ENCODE measurements at places on chromosomes 2 and 18. TPM values are rescaled to one million over a fixed set of nuclear protein-coding genes. Genes with fewer than 3 reads are reported as not detected.

MC5R gene
- not detected for total RNA-seq

KYNU gene
- 1.6 TPM for total RNA-seq

PFN4 gene
- total RNA-seq: 0.43 TPM

GPR39 gene
- 0.86 TPM for total RNA-seq
